ENCODE measurements at places on chromosomes 12 and 14. TPM values are rescaled to one million over a fixed set of nuclear protein-coding genes. Genes with fewer than 3 reads are reported as not detected.

The IL31 gene
- not detected for polyA plus RNA-seq

The LBHD2 gene
- not detected for polyA plus RNA-seq

- DNase-seq: no peak
Measured at GRCh38 chr12:130621696-130622298, 94.3 kb downstream of the RIMBP2 start.

The CLEC7A gene
- polyA plus RNA-seq: 4.5 TPM

GRCh38 chr14:61950340-61950739 is 188.1 kb downstream of the SNAPC1 start:
- DNase-seq: no peak

DNA sequence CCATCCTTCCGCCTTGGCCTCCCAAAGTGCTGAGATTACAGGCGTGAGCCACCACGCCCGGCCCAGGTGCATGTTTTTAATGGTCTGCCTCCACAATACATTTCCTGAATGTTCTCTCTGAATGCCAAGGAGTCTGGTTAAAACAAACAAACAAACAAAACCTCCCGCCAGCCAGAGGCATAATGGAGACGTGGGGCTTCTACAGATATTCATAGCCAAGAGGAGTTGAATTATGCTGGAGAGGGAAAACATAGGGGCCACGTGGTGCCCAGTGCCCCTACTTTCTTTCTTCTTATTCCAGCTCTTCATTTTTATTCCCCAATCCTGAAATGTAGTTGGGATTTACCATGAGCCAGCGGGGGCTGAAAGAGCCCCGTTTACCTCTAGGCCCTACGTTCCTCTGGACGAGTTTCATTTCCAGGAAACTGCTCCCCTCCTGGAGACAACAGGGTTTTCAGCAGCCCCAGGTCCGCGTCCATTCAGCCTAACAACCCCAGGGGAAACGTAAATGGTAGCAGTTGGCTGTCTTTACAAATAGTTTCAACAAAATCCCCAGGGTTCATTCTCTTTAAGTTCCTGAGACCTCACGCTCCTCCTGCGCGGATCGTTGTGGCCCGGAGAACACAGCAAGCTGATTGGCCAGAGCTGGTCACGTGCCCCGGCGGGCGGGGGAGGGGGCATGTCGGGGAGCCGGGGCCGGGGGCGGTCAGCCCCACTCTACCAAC is 108.5 kb upstream of the ESRRB start:
- peak; percentile 85 for DNase-seq

GRCh38 chr12:112986291-112986800 is 8.0 kb downstream of the OAS2 start:
- no peak for DNase-seq

DNA sequence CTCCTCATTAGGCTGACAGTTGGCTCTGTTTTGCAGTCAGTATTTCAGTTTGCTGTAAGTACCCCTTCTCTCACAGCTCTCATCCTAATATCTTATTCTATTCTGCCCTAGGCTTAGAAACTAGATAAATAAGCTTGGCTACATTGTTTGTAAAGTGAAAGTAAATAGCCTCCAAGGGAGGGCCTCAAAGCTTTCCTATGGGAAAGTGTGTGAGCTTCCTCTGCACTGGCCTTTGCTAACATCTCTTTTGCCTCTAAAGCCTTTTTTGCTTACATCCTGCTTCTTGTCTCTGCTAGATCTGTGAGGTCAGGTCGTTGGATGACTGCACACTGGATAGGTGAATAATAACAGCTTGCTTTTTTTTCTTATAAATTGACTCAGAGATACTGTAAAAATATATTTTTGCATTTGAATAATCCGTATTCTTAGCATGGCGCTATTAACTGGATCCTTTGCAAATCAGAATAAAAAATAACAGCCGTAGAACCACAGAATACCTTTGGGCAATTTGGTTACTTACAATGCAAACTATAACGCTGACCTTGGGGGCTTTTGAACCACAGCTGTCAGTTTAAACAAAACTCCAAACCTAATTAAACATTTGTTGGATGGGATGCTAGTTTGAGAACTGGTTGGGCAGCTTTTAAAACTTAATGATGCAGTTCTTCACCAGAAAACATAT is 55.1 kb downstream of the TTC6 start:
- no peak for DNase-seq

- DNase-seq: peak; percentile 89
Measured at GRCh38 chr14:94423453-94424056, 29.0 kb downstream of the SERPINA11 start.

GRCh38 chr12:103529306-103529705 is 33.5 kb upstream of the C12orf42 start:
- no peak for DNase-seq

DNA sequence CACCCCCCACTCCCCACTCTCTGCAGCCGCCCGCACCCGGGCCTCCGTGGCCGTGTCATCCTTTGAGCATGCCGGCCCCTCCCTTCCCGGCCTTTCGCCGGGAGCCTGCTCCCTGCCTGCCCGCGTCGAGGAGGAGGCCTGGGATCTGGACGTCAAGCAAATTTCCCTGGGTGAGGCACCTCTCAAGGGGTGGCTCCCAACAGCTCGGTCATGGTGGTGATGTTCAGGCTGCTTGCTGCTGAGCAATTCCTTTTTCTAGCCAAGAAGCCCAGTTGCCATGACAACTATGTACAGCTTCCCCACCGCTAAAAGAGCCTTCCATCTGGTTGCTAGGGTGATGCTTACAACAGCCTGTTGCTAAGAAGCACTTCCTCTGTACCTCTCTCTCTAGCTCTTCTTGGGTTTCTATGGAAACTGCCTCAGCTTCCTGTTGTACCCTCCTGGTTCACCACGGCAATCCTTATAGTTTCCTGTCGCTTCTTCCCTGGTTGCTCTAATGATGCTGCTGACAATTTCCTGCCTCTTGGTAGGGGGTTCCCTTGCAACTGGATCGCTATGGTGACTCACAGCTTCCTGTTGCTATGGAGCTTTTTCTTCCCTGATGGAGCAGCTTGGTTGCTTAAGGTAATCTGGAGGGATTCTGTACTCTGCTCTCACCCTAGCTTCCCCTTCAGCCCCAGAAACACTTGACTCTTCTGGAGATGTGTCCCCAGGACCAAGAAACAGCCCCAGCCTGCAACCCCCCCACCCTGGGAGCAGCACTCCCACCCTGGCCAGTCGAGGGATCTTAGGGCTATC is 11.0 kb downstream of the ZNF219 start:
- peak; percentile 82 for DNase-seq
